Bronchus fibroblast of lung (primary cell): ENCODE measurements at places on chromosomes 11 and 22. TPM values are rescaled to one million over a fixed set of nuclear protein-coding genes. Genes with fewer than 3 reads are reported as not detected.

Gene MOV10L1
- total RNA-seq: 0.67 and 1.6 TPM in 2 replicates

Gene DDTL
- total RNA-seq: 0.50 and 0.59 TPM in 2 replicates

Gene CTSW
- total RNA-seq: 0.15 and 0.34 TPM in 2 replicates

Gene SLC25A18
- 0.15 and 0.17 TPM in 2 replicates for total RNA-seq

Gene PHF21B
- under 0.01 TPM in 1 of 2 replicates, not detected in the other for total RNA-seq

Gene PRG3
- total RNA-seq: not detected in 2 replicates

Gene OR51B5
- total RNA-seq: not detected in 2 replicates

Gene SLC22A6
- total RNA-seq: not detected in 2 replicates
